ENCODE measurements at places on chromosomes 7 and 10.

GRCh38 chr10:73899423-73899822, 11.5 kb upstream of the PLAU start:
- no peak for DNase-seq

GRCh38 chr7:112395893-112396292, 54.4 kb upstream of the IFRD1 start:
- no peak for DNase-seq

DNA sequence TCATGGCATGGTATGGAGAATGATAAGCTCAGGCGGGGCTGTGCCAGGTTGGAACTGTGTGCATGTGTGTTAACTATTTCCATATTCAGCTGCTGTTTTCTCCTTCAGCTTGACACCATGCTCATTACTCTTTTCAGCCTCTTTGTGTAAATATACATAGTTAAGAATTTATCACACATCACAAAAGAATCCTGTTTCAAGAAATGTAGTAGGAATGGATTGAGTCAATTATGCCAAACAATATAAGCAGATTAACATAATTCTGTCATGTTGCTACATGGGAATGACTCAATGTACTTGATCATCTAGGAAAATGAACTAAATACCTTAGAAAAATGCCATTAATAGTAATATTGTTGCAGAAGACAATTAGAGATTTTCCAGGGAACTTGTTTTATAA, 687.4 kb downstream of the PARD3 start:
- no peak for DNase-seq

DNA sequence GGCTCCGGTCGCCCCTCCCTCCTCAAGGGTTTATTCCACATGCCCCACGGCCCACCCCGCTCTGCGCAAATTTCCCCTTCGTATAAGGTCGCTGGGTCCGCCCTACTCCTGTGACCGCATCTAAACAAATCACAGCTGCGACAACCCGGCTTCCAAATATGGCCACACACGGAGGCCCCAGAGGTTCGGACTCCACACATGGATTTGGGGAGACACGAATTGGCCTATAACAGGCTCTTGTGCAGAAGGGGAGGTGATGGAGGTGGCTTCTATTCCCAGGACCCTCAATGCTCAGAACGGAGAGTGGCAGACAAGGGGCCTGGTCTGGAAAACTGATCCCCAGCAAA, 90.1 kb downstream of the FOXL3 start:
- no peak for DNase-seq

DNA sequence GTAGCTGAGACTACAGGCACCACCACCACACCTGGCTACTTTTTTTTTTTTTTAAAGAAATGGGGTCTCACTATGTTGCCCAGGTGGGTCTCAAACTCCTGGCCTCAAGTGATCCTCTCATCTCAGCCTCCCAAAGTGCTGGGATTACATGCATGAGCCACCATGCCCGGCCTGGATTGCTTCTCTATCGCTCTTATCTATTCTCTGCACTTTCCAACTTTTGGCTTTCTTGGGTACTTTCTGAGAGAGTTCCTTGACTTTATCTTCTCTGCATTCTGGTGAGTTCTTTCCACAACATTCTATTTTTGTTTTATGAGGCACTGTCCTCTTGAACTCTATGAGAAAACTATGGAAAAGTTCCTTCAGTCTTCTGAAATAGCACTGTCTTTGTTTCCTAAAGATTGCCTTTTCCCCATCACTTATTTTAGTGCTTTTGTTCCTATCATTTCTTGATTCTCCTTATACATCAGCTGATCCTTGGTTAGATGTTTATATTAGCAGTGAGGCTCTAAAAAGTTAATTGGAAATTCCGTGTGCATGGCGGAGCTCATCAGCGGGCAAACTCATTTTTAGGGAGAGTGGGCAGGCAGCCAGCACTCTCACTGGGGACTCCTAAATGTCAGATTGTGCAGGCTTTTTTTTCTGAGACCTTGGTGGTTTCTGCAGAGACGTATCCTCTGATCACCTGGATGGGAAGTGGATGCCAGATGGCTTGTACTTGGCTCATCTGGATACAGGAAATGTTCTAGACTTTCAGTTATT, 43.9 kb downstream of the HIP1 start:
- DNase-seq: no peak

DNA sequence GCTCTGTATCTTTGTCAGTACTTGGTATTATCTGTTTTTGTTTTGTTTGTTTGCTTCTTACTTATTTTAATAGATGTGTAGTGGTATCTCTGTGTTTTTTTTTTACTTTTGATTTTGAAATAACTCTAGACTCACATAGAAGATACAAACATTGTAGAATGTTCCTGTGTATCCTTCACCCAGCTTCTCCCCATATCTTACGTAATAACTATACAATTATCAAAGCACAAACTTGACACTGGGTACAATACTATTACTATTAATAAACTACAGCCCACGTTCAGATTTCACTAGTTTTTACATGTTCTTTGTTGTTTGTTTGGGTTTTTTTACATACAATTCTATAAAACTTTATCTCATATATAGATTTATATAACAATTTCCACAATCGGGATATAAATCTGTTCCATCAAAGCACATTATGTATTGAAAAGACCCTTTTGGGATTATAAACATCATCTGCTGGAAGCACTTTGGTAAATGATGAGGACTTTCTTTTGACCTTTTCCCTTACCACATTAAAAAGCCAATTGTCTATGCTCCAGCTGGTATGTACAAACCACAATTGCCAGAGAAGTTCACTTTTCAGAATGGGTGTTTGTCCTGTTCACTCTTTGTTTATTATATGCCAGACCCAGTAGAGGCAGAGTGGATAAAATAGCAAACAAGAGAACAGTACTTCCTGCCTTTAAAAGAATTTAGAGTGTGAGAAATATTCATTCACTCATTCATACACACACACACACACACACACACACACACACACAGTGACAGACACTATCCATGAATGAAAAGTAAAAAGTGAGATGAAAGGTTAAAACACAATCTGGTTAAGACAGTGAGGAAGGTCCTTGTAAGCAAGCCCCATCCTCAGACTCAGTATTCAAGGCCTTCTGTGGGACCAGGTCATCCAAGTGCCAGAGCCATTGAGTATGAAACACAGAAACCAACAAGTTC, 113.0 kb downstream of the SGMS1 start:
- DNase-seq: no peak

- no peak for DNase-seq
Measured at GRCh38 chr7:49091519-49091918, 167.2 kb downstream of the CDC14C start.

- no peak for DNase-seq
Measured at GRCh38 chr10:14024329-14025202, 306.2 kb downstream of the FRMD4A start.

GRCh38 chr10:511849-512191, 177.6 kb downstream of the DIP2C start:
- DNase-seq: no peak

GRCh38 chr10:16381083-16381482, 55.7 kb upstream of the PTER start:
- no peak for DNase-seq

GRCh38 chr10:2022401-2022800, 285.1 kb upstream of the ADARB2 start:
- no peak for DNase-seq

DNA sequence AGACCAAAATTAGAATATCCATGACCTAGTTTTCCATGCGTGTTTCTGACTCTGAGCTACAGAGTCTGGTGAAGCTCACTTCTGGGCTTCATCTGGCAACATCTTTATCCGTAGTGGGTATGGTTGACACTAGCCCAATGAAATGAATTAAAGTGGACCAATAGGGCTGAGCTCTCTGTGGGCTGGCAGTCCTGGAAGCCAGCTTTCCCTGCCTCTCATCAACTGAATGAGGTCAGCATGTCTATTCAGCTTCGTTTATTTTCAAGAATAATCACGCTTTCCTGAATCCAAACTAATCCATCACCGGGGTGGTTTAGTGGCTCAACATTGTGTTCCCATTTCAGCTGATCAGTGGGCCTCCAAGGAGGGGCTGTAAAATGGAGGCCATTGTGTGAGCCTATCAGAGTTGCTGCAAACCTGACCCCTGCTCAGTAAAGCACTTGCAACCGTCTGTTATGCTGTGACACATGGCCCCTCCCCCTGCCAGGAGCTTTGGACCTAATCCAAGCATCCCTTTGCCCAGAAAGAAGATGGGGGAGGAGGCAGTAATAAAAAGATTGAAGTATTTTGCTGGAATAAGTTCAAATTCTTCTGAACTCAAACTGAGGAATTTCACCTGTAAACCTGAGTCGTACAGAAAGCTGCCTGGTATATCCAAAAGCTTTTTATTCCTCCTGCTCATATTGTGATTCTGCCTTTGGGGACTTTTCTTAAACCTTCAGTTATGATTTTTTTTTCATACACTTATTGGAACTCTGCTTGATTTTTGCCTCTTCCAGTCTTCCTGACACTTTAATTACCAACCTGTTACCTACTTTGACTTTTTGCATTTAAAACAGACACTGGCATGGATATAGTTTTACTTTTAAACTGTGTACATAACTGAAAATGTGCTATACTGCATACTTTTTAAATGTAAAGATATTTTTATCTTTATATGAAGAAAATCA, 35.5 kb downstream of the CAV1 start:
- no peak for DNase-seq

GRCh38 chr7:16559497-16560179, 33.0 kb downstream of the LRRC72 start:
- no peak for DNase-seq

DNA sequence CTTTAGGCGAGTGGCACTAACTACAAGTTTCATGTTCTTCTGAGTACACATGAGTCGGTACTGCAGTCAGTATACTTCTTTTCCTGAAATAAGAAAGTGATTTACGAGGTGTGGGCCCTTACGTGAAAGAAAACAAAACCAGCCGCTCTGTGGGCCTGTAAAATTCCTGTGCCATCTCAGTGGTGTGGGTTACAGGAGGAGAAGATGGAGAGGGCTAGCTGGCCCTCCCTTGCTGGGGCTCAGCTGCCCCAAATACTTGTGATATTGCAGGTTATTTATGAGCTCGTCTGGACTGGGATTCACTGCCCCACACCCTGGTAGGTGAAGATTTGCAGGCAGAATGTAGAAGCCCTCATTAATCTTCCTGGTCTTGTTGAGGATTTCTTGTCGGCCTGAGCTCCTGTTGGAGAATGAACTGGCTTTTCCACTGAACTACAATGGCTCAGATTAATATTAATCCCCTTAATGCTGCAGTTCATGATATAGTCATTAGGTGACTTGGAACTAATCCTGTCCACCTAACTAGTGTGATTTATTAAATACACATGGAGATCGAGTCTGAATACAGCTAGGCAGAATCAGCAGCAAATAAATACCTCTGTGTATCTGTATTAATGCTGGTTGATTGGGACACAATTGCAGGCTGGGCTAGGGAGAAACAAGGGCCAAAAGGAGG, 68.0 kb downstream of the GBF1 start:
- DNase-seq: no peak

DNA sequence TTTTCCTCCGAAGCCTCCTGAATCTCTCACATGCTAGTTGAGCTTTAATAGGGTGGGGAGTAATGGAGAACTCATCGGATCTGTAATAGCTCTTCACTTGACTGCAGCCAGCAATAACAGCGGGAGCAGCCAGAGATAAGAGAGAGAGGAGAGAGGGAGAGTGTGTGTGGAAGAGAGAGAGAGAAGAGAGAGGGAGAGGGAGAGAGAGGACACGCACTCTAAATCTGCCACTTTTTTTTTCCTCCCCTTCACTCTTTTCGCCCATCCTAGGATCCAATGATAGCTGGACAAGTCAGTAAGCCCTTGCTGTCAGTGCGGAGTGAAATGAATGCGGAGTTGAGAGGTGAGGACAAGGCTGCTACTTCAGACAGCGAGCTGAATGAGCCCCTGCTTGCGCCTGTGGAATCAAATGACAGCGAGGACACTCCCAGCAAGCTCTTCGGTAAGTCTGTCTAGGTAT, 107.9 kb downstream of the POU6F2 start:
- DNase-seq: no peak

DNA sequence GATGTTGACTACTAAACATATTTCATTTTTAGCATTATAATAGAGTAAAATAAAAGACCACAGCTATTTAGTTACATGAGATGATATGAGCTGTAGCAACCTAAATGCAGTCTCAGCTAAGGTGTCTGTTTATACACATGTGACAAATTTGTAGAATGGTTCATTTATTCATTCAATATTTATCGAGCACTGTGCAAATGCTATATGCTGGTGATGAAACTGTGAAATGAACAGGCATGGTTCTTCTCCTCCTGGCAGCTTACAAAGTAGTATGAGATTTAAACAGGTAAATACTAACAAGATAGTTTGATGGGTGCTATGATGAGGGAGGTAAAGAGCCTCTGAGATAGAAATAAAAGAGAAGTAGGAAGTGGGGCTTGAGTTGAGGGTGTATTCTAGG, 60.8 kb downstream of the LRGUK start:
- DNase-seq: no peak

- DNase-seq: no peak
Measured at GRCh38 chr10:59962756-59963155, 56.4 kb upstream of the CCDC6 start.

DNA sequence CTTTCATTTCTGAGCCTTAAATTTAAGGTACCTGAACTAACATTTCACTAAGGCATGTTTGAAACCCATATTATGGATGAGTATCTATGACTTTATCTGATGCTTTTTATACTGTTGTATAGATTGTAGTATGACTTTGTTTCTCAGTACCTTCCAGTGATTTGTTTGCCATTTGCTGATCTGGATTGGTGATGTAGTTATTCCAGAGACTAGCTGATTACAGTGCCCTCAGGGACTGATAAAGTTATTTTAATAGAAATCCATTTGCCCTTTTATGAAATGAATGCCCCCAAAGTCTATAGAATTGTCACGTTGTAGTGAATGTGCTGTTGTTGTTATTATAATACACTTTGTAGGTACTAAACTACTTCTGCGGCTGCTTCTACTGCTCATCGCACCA, 385.4 kb upstream of the LRGUK start:
- DNase-seq: no peak

- no peak for DNase-seq
Measured at GRCh38 chr10:102511583-102512274, 8.0 kb downstream of the SUFU start.

DNA sequence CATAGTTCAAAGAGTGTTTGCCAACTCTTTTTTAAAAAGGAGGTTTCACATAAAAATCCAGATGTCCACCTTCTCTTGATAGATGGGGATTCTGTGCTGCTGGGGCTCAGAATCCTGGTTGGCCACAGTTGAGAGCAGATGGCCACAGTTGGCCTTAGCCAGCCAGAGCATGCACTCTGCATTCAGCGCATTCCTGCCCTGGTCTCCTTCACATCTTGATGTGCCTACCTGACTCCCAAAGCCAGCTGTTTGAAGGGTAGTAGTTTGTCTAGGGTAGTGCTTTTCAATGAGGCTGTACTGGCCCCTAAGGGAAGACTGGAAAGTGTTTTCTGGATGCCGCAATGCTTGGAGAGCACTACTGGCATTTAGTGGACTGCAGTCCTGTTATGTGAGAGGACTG, 208.1 kb upstream of the HDAC9 start:
- DNase-seq: no peak

DNA sequence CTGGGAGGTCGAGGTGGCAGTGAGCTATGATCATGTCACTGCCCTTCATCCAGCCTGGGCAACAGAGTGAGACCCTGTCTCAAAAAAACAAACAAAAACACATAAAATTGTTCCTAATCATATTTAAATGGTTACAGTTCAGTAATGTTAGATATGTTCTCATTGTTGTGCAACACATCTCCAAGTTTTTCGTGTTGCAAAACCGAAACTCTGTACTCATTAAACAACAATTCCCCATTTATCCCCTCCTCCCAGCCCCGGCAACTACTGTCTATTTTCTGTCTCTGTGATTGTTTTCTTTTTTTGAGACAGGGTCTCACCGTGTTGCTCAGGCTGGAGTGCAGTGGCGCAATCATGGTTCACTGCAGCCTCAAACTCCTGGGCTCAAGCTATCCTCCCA, 16.1 kb upstream of the PRXL2A start:
- no peak for DNase-seq

GRCh38 chr10:127787873-127788272, 50.9 kb downstream of the FOXI2 start:
- DNase-seq: no peak
